Activated gamma-delta T cell (primary cell): ENCODE measurements at places on chromosomes 4 and X.

DNA sequence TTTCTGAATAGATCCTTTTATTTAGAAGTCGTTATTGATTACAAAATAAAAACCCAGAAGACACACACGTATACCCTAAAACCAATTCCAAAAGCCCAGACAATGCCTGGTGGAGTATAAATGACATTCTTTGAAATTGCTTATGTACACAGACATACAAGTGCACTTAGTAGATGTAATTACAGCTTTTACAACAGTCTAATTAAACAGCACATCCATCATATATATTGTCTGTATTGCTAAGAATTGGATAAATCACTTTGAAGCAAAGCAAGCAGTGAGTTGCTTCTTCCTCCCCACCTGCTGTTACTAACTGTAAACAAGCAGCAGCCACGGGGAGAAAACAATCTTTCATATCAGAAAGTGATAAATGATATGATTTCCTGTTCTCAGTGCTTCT is 645.7 kb downstream of the TLL1 start:
- DNase-seq = no peak

GRCh38 chr4:155025762-155026457 is 182.5 kb upstream of the NPY2R start:
- DNase-seq = no peak

DNA sequence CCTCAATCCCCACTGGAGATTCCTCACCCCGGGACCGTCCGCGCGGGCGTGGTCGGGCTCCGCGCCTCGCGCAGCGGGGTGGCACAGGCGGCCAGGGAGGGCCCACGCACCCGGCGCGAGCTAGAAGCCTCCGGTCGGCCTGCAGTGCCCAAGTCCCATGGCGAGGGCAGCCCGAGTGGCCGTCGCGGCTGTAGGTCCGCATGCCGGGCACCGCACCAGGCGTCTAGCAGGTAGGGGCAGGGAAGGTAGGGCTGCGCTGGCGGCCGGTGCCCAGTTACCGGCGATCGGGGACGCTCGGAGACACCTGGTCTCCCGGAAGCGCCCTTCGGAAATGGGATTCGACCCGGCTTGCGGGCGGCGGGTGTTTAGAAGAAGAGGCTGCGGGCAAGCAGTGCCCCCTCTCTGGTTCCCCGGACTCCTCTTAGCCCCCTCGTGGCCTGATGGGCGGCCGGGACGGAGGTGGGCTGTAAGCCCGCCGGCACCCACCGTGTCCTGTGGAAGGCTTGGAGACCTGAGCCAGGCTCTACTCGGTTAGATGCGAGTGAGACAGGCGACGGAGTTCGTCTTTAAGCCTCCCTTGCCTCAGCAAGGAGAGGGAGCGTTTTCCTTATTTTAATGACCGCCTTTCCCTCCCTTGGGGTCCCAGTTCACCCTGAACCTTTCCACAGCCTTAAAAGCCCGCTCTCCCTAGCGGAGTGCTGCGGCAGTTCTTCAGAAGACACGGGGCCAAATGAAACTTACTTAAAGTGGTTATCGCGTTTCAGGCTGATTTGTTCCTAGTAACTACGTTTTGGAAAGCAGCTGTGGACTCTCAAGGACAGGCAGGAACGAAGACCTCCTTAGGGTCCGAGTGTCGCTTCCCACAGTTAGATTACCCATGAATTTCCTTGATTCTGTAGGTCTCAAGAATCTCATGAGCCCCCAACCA is 821 bp downstream of the SLITRK2 start:
- DNase-seq = no peak

- no peak for DNase-seq
Observed at GRCh38 chrX:112636951-112637581, 42.7 kb downstream of the LHFPL1 start.

- DNase-seq = no peak
Observed at GRCh38 chr4:80694171-80694570, 336.3 kb upstream of the BMP3 start.

- DNase-seq = no peak
Observed at GRCh38 chrX:69176053-69176452, 10.8 kb upstream of the PJA1 start.

DNA sequence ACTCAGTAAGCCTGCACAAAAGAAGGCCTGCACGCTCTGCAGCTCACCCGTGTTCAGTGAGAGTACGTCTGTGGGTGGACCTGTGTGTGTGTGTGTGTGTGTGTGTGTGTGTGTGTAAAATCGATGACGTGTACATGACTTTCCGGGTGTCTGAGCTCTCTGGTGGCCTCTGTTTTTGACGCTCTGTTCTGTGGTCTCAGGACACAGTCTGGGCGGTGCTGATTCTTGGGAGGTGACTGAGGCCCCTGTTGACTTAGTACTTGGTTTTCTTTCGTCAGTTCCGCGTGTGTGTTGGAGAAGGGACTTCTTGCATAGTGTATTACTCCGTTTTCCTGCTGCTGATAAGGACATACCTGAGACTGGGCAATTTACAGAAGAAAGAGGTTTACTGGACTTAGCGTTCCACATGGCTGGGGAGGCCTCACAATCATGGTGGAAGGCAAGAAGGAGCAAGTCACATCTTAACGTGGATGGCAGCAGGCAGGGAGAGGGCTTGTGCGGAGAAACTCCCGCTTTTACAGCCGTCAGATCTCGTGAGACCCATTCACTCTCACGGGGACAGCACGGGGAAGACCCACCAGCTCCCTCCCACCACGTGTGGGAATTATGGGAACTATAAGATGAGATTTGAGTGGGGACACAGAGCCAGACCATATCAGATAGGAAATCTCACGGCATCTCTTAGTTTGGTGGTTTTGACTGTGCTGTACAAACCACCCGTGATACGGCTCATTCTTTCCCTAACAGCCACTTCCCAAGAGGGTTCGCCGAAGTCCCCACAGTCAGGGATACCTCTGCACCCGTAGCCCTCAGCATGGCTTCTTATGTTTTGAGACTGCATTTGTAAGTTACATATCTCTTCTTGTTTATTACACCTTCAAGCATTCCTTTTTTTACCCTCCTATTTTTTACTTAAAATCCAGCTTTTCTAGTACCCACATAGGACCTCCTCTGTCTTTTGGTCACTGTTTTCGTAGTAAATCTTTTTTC is 24.5 kb downstream of the UVSSA start:
- DNase-seq = no peak

DNA sequence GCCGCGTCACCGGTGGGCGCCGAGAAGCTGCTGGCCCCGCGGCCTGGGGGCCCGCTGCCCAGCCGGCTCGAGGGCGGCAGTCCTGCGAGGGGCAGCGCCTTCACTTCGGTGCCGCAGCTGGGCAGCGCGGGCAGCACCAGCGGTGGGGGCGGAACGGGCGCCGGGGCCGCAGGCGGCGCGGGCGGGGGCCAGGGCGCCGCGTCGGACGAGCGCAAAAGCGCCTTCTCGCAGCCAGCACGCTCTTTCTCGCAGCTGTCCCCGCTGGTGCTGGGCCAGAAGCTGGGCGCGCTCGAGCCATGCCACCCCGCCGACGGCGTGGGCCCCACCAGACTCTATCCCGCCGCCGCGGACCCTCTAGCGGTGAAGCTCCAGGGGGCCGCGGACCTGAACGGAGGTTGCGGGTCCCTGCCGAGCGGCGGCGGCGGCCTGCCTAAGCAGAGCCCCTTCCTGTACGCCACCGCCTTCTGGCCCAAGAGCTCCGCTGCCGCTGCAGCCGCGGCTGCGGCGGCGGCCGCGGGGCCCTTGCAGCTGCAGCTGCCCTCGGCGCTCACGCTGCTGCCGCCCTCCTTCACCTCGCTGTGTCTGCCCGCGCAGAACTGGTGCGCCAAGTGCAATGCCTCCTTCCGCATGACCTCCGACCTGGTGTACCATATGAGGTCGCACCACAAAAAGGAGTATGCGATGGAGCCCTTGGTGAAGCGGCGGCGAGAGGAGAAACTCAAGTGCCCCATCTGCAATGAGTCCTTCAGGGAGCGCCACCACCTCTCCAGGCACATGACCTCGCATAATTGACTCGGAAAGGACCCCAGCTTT is 5.6 kb downstream of the PRDM8 start:
- DNase-seq = peak; percentile 38

- no peak for DNase-seq
Observed at GRCh38 chrX:147788641-147789350, 122.9 kb upstream of the FMR1 start.

DNA sequence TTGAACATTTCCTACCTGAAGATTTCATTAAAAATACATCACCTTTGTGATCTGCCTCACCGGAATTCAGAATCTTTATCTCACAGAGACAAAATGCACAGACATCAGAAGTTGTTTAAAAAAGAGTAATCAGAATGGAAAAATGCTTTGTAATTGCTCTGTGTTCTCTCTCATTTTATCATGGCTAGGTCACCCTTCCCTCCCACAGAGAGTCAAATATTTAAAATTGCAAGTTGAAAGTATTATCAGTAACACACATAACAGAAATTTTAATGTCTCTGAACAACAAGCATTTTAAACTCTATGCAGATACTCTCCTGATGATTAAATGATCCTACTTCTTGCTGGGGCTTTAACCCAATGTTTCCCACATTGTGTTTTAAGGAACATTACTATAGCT is 362.0 kb downstream of the CBLL2 start:
- DNase-seq = no peak

GRCh38 chrX:100289066-100289558 is 121.0 kb downstream of the PCDH19 start:
- DNase-seq = no peak

DNA sequence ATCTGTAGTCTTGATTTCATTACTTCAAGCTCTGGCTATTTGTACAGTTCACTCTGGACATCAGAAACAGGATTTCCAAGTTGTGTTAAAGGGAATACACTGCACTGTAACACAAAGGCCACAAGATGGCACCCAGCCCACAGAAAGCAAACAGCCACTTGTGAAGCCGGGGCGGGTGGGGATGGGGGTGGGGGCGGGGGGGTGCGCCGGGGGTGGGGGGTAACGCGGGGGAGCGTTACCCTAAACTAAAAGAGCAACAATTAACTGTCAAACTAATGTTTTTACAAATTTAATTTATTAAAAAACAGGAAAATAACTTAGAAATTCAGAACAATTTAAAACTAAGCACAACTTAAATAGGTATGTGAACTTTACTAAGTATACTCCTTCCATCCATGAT is 27.3 kb downstream of the PRDX4 start:
- no peak for DNase-seq

DNA sequence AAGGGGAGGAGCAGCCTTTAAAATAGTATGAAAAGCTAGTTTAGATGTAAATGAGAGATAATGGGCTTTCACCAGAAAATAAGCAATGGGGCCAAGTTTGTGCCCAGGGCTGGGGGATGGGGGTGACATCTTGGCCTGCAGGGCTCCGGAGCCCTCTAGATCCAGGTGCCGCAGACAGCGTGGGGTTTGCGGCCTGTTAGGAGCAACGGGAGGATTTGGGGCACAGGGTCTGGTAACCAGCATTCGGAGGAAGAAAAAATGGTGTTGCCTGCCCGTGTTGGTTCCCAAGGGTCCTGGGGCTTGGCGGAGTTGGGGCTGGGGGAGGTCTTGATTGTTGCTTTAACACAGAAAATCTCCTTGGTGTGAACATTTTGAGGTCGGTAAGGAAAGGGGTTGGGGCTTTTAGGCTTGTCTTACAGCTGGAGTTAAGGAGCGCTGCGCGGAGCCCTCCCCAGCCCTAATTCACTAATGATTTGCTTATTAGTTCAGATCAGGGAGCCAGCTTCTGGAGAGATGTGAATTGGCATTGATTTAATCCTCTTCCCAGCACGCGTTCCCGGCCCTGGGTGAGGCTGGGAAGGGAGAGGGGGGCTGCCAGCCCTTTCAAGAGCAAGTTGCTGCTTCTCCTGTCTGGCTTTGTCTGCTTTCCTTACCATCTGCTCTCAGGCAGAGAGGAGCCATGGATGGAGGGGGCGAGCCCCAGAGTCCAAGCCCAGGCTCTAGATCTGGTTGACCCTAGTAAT is 443.4 kb downstream of the BCOR start:
- DNase-seq = no peak

- no peak for DNase-seq
Observed at GRCh38 chr4:111635646-111636045, 509.6 kb upstream of the FAM241A start.

GRCh38 chr4:112647785-112648184 is 10.8 kb downstream of the LARP7 start:
- DNase-seq = no peak

DNA sequence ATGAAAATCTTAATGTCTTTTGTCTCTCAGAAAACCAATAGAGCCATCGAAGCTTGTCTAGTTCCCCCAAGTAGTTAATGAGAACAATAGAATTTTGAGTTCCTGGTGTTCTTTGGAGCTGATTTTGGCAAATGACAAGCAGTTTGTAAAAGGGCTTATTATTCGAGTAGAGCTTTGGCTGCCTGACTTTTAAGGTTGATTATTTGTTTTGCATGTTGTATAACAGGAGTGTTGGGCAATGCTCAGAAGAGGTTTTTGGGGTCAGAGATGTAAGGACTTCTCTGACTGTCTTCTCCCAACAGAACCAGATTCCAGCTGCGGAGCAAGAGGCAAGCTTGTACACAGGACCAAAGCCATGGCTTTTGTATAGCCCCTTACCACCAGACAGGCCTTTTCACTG is 30.0 kb downstream of the ZCCHC12 start:
- DNase-seq = no peak

- DNase-seq = no peak
Observed at GRCh38 chr4:6901669-6902317, 7.8 kb upstream of the TBC1D14 start.

DNA sequence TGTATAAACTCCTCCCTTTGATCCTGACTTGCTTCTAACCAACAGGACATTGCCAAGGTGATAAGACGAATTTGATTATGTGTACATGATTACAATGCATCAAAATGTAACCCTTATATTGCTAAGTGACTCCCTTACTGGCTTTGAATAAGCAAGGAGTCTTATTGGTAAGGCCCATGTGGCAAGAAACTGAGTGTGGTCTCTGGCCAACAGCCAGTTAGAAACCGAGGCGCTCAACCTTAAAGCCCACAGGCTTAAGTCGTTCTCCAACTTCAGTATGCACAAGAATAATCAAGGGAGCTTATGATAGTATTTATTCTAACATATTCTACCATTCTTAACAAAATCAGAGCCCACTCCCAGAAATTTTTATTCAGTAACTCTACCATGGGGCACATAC is 374.2 kb upstream of the F9 start:
- DNase-seq = no peak

DNA sequence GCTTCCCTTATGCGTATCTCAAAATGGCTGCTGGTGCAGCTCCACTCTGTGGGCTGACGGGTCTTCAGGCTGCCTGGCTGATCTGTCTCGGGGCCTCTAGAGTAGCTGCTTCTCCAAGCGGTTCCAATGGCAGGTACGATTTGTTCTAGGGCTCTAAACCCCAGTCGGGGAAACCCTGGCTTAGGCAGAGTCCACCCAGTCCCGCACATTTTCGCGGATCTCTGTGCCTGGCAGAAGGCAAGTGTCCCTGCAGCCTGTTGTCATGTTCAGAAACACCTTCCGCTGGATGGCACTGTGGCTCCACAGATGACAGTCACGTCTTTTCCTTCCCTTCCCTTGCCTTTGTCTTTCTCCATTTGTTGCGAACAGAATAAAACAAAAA is 54.4 kb downstream of the NBDY start:
- no peak for DNase-seq

DNA sequence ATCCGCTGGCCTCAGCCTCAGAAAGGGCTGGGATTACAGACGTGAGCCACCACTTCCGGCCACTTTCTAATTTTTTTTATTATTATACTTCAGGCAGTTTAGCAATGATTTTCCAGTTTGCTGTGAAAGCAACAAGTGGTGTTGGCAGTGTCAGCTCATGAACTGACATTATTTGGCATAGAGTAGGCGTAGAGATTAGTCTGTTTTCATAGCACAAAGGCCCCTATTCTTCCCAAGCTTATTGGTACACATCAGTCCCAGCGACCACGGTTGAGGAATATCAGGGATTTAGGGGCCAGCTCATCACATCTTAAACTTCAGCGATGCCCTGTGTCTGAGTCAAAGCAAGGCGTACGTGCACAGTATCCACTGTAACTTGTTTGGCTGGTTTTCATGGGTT is 53.0 kb upstream of the RASSF6 start:
- DNase-seq = no peak
